Omental fat pad (tissue), 4 donors: ENCODE measurements at places on chromosomes 1 and 21.

DNA sequence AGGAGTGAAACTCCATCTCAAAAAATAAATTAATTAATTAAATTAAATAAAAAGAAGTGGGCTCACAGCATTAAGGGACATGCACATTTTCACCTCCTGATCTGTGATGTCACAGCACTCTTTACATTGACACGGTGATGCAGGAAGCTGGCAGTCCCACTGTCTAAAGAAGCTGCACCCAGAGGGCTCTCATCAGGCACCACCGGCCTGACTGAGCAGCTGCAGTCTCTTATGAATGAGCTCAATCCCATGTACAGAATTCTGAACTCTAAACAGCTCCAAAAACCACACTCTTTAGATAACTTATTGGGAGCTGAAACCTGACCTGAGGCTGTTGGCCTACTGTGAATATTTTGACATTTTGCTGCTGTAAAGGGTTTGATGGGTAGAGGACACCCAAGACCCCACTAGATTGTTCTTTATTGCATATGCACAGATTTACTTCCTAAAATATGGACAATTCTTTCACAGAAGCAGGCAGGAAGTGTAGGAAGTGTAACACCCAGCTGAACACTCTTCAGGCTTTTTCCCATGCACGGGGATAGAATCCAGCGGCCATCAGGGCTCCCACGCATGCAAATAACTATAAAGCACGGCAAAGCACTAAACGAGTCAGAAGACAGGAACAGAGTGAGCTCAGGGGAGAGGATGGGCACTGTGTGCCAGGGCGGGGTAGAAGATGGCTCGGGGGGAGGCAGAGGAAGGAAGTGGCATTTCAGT, 46.2 kb downstream of the L1TD1 start:
- DNase-seq, result no peak

GRCh38 chr1:66445492-66446181, 88.3 kb upstream of the SGIP1 start:
- DNase-seq, result no peak

- no peak for DNase-seq
These were observed 164.9 kb upstream of the USP25 start for GRCh38 chr21:15564907-15565306.

DNA sequence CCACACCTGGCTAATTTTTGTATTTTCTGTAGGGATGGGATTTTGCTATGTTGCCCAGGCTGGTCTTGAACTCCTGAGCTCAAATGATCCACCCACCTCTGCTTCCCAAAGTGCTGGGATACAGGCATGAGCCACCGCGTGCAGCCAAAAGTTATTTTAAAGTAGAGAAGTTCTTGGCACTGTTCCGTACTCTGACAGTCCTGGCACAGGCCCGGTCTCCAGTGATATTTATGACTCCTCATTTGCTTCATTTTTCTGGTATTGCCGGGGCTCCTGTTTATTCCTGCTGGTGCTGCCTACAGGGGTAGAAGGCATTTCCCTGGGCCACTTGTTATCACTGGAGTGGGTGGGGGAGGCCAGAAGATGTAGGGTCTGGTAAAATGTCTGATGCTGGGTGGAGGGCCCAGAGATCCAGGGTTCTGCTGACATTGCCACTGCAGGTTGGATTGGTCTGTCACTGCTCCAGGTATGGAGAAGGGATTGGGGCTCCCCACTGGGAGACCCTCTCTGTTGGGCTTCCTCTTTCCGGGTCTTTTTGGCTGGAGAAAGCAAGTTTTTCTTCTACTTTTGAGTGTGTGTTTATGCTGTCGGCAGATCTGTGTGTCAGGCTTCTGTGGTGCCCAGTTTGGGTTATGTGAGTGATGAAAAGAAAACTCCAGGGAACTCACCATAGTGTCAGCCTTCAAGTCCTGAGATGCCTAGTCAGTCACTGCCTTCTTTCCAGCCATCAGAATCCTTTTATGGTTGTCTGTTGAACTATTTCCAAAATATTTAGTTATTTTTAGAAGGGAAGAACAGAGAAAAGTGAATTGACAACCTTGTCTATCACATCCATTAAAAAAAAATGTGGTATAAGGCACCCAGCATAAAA, 4.5 kb downstream of the MROH7 start:
- DNase-seq, result no peak

GRCh38 chr1:172275478-172275877, 145.0 kb upstream of the C1orf105 start:
- DNase-seq, result no peak

DNA sequence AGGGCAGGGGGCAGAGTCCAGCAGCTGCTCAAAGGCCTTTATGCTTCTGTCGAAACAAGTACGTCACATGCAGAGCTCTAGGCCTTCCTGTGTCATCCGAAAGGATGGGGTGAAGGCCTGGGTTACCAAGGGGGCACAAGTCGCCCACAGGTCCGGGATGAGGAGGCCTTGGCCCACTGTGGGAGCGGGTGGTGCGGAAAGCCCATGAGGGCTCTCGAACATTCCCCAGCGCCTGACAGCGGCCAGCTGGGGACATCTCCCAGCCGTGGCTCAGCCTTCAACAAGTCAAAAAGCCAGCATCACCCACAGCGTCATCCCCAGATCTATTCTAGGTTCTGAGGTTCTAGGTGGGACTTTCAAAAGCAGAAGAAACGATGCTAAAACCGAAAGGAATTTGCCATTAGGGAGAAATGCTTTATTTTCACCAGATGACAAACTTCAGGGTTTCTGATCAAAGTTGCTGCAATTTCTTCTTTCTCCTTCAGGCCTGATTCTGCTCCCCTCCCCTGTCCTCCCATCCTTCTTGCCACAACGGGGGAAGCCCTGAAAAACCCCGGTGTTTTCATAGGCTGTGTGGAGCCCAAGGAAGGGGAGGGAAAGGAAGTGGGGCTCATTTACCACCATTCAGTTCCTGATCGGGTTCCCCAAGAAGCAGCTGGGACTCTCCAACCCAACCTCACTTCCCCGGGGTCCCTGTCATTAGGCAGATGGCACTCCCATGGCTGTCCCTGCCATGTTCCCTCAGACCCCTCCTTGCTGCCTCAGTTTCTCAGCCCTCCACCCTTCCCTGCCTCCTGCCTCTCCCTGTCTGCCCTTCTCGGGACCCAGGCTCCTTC, 17.6 kb downstream of the GPR137B start:
- no peak for DNase-seq

DNA sequence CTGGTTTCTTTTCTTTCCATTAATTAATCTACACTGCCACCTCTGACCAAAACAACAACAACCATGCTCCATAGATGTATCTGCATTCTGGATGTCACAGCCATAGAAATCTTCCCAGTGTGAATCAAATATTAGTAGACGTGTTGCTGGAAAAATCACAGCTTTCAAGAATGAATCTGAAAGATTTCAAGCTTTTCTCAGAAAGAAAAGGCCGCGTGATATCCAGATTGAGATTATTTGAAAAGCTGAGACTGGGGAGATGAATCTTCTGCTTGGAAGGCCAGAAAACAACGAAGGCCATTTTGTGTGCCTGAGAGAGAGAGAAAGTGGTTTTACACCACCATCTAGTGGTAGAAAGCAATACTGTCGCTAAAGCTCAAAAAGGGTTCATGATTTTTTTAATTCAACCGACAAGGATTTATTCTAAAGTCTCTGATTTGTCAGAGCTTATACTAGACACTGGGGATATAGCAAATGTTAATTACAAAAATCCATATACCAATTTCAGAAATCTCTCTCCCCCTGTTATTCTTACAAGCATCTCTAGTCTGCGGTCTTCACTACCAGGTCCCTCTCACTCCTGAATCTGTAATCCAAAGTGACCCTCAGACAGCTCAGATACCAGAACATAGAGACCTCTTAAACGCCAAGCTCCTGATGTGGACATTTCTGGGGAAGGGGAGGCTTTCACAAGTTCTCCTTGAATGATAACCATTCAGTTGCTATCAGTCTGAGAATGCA, 87.5 kb upstream of the SGIP1 start:
- no peak for DNase-seq

DNA sequence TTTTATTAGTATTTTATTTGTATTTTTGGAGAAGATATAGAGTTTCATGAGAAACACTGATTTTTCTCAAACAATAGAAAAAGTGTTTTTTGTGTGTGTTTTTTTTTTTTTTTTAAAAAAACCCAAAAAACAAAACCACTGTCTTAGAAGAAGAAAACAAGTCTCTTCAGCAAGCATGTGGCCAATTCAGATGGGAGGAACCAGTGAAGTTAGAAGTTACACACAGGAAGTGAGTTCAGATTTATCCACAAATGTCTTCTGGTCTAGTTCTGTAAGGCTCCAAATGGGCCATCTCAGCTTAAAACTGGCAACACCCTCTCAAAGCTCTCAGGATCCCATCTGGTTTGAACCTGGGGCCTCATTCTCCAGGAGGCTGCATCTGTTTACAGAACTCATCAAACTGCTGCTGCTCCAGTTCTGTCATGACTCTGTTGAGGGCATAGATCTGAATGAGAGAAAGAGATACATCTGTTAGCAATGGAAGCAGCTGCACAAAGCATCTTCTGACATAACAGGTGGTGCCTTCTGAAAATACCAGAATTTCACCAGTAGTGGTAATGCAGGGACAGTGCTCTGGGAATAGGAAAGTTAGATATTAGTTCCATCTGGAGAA, 9.8 kb upstream of the ERMAP start:
- no peak for DNase-seq

DNA sequence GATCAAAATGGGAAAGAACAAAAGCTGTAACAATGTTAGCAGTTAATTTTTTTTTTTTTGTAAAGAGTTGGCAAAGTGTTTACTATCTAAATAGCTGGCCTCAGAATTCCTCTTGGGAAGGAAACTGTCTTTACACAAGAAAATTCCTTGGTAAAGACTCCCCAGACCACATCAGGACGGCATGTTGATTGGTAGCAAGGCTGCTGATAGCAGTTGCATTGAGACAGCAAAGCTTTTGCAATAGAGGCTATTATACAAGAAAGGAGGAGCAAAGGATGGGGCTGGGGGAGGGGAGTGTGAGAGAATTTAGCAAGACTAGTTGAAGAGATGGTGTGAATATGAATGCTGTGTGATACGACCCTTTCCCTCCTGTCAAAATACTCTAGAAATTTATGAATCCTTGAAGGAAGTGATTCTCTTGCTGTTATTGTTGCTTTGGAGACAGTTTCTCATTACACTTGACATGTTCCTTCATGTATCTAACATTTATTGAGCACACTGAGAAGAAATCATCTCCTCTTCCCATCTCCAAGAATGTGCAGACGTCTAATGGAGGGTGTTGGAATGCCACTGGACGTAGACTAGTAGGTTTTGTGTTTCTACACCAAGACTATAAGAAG, 355.6 kb downstream of the SIPA1L2 start:
- DNase-seq, result no peak

DNA sequence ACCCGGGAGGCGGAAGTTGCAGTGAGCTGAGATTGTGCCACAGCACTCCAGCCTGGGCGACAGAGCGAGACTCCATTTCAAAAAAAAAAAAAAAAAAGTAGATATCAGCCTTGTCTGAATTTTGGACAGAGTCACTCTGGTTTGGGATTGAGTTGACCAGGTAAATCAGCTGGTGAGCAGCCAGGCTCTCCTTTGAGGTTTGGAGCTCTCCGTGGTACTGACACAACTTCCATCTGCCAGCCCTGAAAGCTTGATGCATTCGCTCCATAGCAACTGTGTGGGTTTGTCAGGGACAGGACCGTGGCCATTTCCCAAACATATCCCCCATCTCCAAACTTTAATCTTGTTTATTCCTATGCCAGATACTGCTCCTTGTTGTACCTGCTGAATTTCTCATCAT, 155.2 kb downstream of the DMRTA2 start:
- DNase-seq, result no peak

DNA sequence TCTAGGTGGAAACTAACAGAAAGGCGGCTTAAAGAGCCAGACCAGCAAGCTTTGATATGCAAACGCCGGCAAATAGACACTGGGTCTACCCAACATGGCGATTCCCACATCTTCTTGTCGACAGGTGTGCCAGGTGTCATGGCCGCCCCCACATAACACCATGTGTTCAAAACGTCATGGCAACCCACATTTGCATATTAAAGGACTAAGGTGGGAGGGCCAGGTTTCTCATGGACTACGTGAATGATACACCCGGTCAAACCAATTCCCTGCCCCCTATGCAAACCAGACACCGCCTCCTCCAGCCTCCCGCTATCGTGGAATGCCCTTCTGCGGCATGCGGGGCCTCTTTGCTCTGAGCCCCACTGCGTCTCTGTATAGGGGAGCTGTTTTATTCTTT, 41.3 kb downstream of the ICOSLG start:
- DNase-seq, result no peak

- no peak for DNase-seq
These were observed 120.0 kb upstream of the RRP15 start for GRCh38 chr1:218164930-218165700.

GRCh38 chr1:173255214-173255813, 48.2 kb upstream of the TNFSF4 start:
- DNase-seq, result no peak

- DNase-seq, result no peak
These were observed 176.4 kb upstream of the KAZN start for GRCh38 chr1:14421977-14422609.

DNA sequence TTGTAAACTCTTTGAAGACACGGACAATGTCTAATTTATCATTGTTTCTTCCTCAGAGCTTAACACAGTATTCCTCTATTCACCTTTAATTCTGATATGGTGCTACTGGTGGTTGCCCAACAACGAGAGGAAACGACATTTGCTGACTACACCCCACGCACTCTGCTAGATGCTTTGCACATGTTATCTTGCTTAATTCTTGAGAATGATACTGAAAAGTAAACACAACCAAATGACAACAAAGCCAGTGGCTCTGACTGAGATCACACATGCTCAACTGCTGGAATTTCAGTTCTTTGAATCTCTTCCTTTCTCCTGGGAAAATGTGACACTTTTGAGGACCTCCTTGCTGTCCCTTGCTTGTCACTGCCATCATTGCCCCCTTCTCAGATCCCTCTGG, 37.2 kb upstream of the DDAH1 start:
- no peak for DNase-seq

GRCh38 chr1:102241431-102242338, 245.0 kb upstream of the OLFM3 start:
- no peak for DNase-seq

- DNase-seq, result no peak
These were observed 71.6 kb upstream of the SMYD2 start for GRCh38 chr1:214209260-214209808.

- DNase-seq, result no peak
These were observed 4.6 kb downstream of the S100A9 start for GRCh38 chr1:153362187-153362775.
